ENCODE measurements at places on chromosomes 12 and 14. TPM values are rescaled to one million over a fixed set of nuclear protein-coding genes. Genes with fewer than 3 reads are reported as not detected.

- no peak for DNase-seq
Observed at GRCh38 chr14:48401321-48401720, 725.9 kb upstream of the MDGA2 start.

DNA sequence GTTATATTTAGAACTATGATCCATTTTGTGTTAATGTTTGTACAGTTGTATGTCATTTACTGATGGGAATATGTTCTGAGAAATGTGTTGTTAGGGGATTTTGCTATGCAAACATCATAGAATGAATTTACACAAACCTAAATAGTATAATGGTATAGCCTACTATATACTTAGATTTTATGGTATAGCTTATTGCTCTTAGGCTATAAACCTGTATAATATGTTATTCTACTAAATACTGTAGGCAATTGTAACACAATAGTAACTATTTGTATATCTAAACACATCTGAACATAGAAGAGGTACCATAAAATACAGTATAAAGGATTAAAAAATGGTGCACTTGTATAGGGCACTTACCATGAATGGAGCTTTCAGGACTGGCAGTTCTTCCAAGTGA is 105.4 kb upstream of the GRIN2B start:
- DNase-seq: no peak

Gene TESPA1
- polyA plus RNA-seq: 0.14 TPM

GRCh38 chr12:73892201-73892600 is 645.4 kb upstream of the ATXN7L3B start:
- DNase-seq: no peak
